ENCODE measurements at places on chromosomes 3 and 15. TPM values are rescaled to one million over a fixed set of nuclear protein-coding genes. Genes with fewer than 3 reads are reported as not detected.

SLITRK3 gene
- total RNA-seq: under 0.01 TPM

ANKRD34C gene
- not detected for total RNA-seq

SLCO3A1 gene
- 4.2 TPM for total RNA-seq

KBTBD13 gene
- not detected for total RNA-seq

ADAMTS9 gene
- 2.1 TPM for total RNA-seq

C3orf70 gene
- 1.4 TPM for total RNA-seq

GUCA1C gene
- total RNA-seq: not detected

SLC24A5 gene
- total RNA-seq: not detected

SERPINI2 gene
- total RNA-seq: not detected

KLF15 gene
- total RNA-seq: 1.5 TPM

All from uterine smooth muscle cell (primary cell).